Kasumi-1 (cell line): ENCODE measurements at places on chromosomes 12 and 14.

- DNase-seq = no peak
These were observed 55.8 kb downstream of the TMEM30B start for GRCh38 chr14:61225344-61225743.

DNA sequence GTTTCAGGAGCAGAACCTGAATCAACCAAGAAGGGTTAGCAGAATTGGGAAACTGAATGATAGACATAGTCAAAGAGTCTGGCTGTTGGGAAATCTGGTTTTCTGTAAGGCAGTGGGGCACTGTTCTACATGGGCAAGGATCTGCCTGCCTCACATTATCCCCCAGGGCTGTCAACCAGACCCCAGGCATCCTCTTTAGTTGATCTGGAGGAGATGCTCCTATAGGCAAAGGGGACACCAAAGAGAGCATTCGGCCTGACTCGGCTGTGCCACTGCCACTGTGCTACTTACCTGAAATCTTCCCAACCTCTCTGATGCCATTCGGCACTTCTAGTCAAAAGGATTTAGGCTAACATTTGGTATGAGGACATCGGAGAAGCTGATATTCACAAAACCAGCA, 4.1 kb downstream of the ISCU start:
- no peak for DNase-seq

GRCh38 chr14:104086661-104087461, 1.4 kb downstream of the ASPG start:
- no peak for DNase-seq

- no peak for DNase-seq
These were observed 12.8 kb upstream of the RILPL1 start for GRCh38 chr12:123546281-123546680.

GRCh38 chr14:53336729-53337128, 183.6 kb upstream of the DDHD1 start:
- no peak for DNase-seq

DNA sequence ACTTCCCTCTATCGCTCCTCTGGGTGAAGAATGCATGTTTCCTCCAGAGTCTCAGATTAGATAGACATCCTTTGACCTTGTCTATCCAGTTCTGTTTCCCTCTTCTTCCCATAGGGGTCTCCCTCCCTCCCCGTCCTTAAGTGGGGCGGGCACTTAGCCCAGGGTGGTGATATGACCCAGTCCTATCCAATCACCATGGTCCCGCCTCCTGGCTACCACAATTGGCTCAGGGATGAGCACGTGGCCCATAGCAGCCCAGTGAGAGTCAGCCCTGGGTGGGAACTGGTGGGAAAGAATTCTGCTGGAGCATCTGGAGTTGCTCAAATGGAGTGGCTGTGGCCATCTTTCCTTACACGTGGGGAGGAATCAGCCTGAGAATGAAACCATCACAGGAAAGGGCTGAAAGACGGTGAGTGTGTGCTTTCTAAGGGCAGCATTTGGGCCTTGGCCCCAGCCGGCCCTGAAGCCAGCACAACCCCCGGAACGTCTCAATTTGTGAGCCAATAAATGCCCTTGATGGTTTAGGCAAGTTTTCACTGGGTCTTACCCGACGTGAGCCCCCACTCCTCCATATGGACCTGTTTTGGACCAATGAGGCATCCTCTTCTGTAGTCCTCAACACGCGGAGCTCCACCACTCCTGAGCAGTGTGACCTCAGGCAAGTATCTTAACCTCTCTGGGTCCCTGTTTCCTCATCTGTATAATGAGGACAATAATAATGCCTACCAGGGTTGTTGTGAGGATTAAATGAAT, 14.4 kb upstream of the MLXIP start:
- DNase-seq = peak; percentile 98

DNA sequence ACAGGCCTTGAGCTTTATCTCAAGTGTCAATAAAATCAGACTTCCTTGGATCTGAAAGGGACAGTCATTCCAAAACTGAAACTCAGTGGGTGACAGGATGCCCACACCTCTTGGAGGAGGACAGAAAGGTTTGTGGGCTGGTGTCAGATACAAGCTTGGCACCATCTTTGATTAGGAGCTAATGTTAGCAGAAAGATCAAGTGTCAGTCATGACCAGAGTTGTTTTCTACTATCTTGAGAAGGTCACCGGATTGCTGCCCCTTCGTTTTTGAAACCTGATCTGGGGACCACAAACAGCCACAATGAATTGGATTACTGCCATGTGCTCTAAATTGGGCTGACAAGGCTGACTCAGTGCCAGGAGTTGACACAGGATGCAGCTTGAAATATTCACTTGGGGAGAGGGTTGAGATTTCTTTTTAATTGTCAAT, 88.3 kb downstream of the OTOGL start:
- DNase-seq = peak; percentile 73

GRCh38 chr12:57152639-57153038, 5.2 kb upstream of the LRP1-AS start:
- no peak for DNase-seq

DNA sequence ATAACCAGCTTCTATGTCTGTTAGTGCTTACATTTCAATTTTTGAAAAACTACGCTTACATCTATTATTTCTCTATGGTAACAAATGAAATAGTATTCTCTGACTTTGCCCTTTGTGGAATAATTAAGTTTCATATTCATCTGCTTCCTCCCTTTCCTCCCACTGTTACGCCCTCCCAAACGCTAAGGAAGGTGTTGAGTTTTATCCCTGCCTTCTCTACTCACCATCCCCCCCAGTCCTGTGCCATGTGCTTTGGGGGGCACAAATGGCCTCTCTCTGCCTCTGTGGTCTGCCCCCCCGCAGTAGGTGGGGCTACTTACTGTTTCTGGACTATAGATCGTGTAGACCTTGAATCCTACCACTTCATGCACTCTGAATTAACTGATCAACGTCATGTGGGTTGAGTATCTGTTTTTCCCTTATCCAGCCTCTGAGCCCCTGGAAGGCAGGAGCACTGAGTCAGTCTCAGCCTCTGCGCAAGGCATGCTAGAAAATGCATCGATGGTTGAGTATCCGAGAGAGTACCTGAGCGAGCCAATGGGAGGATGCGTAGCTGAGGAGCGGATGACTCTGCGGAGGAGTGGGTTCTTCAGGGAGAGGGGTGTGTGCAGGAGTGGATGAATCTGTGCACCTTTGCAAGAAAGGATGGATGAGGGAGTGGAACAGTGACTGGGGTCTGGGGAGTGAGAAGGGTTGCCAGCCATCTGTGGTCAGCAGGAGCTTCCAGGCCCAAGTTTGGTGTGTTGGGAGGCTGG, 114.5 kb upstream of the RTL1 start:
- DNase-seq = no peak

- DNase-seq = peak; percentile 43
These were observed 31.2 kb downstream of the CCDC59 start for GRCh38 chr12:82326905-82327503.

- no peak for DNase-seq
These were observed at the start of gene PLEKHG3 for GRCh38 chr14:64704143-64704742. PLEKHG3 (plus strand) TSS chr14:64704424; CDS start chr14:64727632, 23,208 bp downstream.

- no peak for DNase-seq
These were observed 18.0 kb downstream of the FMNL3 start for GRCh38 chr12:49689237-49689636.

DNA sequence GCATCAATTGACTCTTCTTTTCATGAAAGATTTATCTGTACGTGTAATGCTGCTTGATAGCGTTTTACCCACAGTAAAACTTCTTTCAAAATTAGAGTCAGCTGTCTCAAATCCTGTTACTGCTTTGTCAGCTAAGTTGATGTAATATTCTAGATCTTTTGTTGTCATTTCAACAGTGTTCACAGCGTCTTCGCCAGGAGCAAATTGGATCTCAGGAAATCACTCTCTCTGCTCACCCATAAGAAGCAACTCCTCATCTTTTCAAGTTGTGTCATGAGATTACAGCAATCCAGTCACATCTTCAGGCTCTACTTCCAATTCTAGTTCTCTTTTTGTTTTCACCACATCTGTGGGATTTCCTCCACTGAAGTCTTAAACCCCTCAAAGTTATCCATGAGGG, 9.5 kb downstream of the PCNX1 start:
- no peak for DNase-seq

GRCh38 chr12:107436836-107437235, 248.8 kb upstream of the PWP1 start:
- no peak for DNase-seq

DNA sequence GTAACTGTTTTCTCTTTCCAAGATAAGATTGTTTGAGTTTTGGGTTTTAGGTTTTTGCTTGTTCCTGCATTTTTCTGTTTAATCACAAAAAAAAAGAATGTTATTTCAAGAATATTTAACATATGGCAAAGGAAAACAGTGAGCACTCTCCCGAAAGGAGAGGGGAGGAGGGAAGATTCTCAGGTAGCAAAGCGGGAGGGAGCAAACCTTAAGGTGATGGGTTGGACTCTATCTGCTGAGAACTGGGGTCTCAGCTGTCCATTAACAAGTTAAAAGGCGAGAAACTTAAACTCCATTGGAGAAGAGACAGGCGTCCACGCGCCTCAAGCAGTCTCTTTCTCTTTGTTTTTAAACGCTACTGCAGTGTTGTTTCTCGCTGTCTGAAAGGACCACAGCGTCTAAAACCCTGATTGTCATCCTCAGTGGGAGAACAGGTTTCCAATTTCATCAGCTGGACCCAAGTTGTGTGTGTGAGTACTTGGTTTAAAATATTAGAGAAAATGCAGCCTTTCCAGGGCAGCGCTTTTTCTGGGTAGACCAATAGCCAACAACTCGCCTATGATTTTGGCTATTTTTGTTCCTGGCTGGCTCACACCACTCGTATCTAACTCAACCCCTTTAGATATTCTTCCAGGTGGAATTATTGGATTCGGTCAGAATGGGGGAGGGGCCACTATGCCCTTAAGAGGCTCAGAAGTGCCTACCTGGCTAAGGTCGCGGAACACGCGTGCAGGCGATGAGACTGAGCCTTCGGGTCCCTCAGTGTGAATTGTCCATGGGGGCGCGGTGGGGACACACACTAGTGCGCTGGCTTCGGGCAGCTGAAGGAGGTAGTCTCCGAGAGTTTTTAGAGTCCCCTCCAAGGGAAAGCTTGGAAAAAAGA, 8.2 kb downstream of the SIX1 start:
- DNase-seq = no peak

- no peak for DNase-seq
These were observed 12.8 kb upstream of the TESC start for GRCh38 chr12:117111821-117112595.

- no peak for DNase-seq
These were observed 9.9 kb downstream of the DIP2B start for GRCh38 chr12:50514526-50515276.

- peak; percentile 84 for DNase-seq
These were observed 58.2 kb upstream of the BEGAIN start for GRCh38 chr14:100645196-100645981.
